ENCODE measurements at places on chromosomes 2 and 18. TPM values are rescaled to one million over a fixed set of nuclear protein-coding genes. Genes with fewer than 3 reads are reported as not detected.

GRCh38 chr2:43215673-43216255, 10.6 kb downstream of the ZFP36L2 start:
- no peak overlapping the region for H3K27ac ChIP-seq
- DNase-seq = no peak
- peaks cover 23% of the 10 kb centered on the region for H3K4me1 ChIP-seq
- H3K36me3 ChIP-seq = no peaks in the 10 kb centered on the region

- DNase-seq = no peak
- peak overlapping the region; percentile 93 for H3K4me3 ChIP-seq
Measured at GRCh38 chr2:112480530-112481049, 1.4 kb upstream of the TTL start.

EEF1B2 gene
- 365 TPM for total RNA-seq

DNA sequence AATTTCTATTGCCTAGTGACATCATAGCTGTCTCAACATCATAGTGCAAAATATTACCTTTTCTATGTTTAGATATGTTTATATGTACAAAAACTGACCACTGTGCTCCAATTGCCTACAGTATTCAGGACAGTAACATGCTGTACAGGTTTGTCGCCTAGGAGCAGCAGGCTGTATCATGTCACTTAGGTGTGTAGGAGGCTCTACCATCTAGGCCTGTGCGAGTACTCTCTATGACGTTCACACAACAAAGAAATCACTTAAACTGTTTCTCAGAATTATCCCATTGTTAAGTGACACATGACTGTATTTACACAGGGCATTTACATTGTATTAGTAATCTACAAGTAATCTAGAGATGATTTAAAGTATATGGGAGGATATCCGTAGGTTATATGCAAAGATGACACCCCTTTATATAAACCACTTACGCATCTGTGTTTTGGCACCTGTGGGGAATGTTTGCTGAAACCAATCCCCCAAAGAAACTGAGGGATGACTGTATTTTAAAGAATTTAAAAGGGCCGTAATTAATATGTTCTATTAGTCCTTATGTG, 24.7 kb downstream of the IL1R2 start:
- no peaks in the 10 kb centered on the region for H3K27me3 ChIP-seq
- no peak overlapping the region for H3K27ac ChIP-seq
- peaks cover 20% of the 10 kb centered on the region for H3K4me1 ChIP-seq
- no peaks in the 10 kb centered on the region for H3K36me3 ChIP-seq
- no peak for DNase-seq

GRCh38 chr2:61649021-61649420, 110.9 kb upstream of the XPO1 start:
- no peak overlapping the region for H3K27ac ChIP-seq
- H3K36me3 ChIP-seq = no peaks in the 10 kb centered on the region
- DNase-seq = no peak

DNA sequence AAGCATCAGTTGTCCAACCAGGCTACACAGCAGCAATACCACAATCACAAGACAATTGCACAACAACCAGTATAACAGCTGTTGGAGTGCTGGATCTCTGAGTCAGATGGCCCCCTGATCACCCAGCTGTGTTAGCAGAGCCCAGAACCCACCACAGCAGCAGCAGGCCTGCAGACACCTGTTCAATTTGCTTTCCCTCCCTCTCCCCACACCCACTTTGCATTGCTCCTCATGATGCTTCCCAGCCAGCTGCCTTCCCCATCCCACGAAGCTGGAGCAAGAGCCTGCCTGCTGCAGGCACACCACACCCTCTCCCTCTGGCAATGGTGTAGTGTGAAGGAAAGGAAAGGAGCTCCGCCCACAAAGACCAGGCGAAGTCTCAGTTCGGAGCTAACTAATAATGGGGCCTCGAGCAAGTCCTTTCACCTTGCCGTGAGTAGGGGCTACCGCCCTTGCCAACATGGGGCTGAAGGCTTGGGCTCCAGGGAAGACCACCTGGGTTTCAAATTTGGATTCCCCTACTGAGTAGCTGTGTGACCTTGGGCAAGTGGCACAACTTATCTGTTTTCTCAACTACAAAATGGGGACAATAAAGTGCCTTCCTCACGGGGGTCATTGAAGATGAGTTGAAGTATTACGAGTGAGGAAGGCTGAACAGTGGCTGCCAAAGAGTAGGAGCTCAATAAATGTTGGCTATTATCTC, 19.4 kb upstream of the ZBTB7C start:
- H3K36me3 ChIP-seq = no peaks in the 10 kb centered on the region
- no peak for DNase-seq
- peaks cover 60% of the 10 kb centered on the region for H3K27me3 ChIP-seq
- H3K4me3 ChIP-seq = no peak overlapping the region

UNC80 gene
- total RNA-seq = not detected
